GM19239 (cell line): ENCODE measurements at places on chromosomes 13 and 19.

DNA sequence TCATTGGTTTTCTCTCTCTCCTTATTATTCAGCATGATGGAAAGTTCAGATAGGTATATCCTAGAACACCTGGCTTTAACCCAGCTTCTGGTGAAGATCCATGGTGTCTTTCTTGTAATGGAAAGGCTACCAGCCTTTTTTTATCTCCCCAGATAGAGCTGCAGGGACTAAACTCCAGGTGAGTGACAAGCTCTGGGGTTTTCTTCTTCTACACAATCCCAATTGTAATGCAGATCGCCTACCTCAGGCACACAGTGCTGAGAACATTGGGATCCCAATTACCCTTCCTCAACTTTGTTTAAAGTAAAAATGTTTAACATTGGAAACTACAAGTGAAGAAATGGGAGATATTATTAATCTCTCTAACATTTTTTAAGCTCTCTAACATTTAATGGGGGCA is 1851.7 kb downstream of the PCDH9 start:
- no peak for DNase-seq

DNA sequence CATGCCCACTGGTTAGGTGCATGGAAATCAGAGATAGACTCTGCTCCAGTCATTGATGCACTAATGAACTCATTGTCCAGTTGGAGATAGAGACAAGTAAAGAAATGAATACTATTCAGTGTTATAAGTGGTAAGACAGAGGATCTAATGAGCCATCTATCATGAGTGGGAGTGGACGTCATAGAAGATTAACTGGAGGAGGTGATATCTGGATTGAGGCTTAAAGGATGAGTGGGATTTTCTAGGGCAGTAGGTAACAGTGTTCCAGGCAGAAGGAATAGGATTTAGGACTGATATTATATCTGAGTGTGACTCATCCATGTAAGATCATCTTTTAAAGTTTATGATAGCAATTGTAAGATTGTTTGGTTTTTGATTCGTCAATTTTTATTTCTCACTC is 152.2 kb upstream of the CSNK1A1L start:
- no peak for DNase-seq

GRCh38 chr19:38268539-38268938 is 4.2 kb downstream of the SPINT2 start:
- no peak for DNase-seq

GRCh38 chr19:15096223-15096622 is 11.0 kb upstream of the SYDE1 start:
- no peak for DNase-seq

GRCh38 chr13:45851171-45851921 is at the start of gene SIAH3:
Gene SIAH3 (minus strand): TSS chr13:45851753. CDS start chr13:45851629, 124 bp downstream.
- no peak for DNase-seq

GRCh38 chr13:30850204-30850866 is 55.7 kb upstream of the MEDAG start:
- DNase-seq = no peak

DNA sequence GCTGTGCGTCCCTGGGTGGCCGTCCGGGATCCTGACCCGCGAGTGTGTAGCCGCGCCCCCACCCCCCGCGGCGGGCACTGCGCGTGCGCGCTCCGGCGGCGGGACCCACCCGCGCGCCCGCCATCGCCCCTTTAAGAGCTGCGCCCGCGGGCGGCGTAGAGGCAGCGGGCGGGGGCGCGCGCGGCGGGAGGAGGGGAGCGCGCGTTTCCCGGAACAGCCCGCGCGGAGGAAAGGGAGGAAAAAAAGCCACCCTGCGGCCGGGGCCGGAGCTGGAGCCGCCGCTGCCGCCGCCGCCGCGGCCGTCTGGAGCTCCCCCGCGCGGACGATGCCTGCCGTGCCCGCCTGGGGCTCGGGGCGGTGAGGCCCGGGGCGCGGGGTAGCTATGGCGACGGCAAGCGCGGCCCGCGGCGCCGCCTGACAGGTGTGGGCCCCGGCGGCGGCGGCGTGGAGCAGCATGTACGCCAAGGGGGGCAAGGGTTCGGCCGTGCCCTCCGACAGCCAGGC is at the start of gene SSBP4:
TSS of gene SSBP4 (plus strand) at position 204 of the 504 bp plus-strand sequence. CDS start at position 455, 251 bp downstream.
- DNase-seq = no peak

DNA sequence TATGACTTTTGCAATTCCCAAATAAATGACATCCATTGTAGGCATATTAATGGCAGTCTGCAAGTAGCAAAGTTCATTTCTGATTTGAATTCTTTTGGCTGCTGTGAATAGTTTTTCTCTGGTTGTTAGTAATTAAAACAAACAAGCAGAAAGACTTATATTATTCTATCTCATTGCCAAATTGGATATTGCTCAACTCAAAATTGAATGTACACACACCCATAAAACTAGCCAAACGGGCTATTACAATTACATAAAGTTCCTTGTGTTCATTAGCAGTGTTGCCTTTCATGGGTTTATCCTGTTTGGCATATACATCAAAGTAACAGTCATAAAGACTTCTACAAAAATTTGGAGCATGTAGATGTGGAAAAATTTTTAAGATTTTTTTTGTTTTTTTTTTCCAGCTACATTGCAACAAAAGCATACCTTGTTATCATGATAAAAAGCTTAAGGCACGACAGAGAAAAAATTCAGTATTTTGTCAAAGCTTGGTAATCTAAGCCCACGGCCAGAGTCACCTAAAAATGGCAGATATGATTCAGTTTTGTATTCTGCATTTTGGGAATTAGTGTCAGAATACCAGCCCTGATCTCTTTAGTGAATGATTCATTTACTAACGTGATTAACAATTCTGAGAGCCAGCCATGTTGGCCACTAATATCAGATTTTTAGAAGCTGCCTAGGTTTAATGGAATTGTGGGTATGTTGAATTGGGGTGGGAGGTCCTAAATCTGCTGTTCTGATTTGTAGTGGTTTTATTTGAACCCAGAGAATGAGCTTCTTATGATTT is 108.4 kb downstream of the KLF5 start:
- DNase-seq = no peak

GRCh38 chr19:35034005-35034502 is 3.8 kb downstream of the SCN1B start:
- DNase-seq = no peak

DNA sequence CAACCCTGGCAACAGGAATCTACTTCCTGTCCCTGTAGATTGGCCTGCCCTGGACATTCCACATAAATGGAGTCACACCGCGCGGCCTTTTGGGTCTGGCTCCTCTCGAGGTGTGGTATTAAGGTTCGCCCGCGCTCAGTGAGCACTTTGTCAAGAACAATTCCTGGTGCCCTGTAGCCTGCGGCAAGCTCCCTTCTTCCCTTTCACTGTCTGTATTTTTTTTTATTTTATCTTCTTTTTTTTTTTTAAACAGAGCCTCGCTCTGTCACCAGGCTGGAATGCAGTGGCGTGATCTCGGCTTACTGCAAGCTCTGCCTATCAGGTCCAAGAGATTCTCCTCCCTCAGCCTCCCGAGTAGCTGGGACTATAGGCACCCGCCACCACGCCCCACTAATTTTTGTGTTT is 28.3 kb downstream of the PEX11G start:
- DNase-seq = no peak

GRCh38 chr13:56687131-56687530 is 453.6 kb upstream of the PRR20A start:
- no peak for DNase-seq

DNA sequence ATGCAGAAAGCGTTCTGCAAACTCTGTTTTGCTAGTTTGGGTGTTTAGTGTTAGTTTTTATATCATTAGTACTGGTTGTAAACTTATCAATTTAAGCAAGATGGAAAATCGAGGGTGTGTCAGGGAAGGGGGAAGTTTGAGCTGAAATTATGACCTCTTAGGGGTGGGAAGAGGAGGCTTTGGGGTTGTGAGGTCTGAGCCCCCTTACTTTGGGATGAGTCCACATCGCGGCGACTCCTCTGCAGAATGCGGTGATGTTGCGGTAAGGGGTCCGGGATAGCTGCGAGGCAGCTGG is 743 bp upstream of the NDUFS7 start:
- DNase-seq = no peak

- no peak for DNase-seq
Measured at GRCh38 chr13:64770743-64771142, 2459.4 kb downstream of the PCDH9 start.

GRCh38 chr13:52359534-52359933 is 46.4 kb downstream of the THSD1 start:
- no peak for DNase-seq

GRCh38 chr13:30165796-30166195 is 141.6 kb downstream of the KATNAL1 start:
- DNase-seq = no peak

DNA sequence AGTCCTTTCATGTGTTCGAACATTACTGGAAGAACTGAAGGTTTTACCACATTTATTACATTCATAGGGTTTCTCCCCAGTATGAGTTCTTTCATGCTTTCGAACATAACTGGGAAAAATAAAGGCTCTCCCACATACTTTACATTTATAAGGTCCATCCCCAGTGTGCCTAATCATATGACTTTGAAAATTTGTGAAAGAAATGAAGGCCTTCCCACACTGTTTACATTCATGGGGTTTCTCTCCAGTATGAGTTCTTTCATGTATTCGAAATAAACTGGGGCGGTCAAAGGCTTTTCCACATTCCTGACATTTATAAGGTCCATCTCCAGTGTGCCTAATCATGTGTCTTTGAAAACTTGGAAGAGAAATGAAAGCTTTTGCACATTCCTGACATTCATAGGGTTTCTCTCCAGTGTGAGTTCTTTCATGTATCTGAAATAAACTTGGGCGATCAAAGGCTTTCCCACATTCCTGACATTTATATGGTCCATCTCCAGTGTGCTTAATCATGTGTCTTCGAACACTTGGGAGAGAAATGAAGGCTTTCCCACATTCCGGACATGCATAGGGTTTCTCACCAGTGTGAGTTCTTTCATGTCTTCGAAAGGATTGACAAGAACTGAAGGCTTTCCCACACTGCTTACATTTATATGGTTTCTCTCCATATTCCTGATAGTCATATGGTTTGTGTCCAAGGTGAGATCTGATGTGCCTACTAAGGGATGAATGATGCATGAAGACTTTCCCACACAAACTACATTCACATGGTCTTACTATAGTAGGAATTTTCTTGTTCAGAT is 24.0 kb downstream of the ZNF564 start:
- DNase-seq = no peak

GRCh38 chr19:15612342-15612741 is 2.7 kb upstream of the CYP4F8 start:
- no peak for DNase-seq

DNA sequence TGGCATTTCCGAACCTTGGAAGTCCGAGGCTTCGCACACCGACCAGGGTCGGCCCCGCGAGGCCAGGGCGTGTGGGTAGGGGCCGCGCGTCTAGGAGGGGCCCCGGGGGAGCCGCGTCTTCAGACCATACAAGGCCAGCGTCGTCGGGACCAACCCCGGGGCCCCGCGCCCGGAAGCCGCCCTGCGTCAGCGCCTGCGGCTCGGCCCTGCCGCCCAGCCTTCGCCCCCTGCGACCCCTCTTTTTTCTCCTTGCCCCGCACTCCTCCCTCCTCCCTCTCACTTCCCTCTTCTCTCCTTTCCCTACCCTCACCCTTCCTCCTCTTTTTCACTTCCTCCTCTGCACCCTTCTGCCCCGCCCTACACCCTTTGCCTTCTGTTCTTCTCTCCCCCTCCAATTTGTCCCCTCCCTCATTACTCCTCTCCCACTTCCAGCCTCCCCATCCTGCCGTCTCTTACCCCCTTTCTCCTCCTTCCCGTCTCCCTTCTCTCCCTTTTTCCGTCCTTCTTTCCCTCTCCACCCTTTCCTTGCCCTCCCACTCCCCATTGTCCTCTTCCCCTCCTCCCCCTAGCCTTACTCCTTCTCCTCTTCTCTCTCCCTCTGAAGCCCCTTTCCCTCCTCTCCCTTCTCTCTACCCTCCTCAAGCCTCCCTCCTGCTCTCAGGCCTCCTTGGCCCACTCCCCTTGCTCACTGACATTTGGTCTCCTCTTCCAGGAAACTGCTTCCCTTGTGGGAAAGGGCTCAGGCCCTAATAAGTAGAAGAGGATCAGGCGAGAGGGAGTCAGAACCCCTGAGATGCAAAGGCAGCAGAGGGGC is 2.2 kb upstream of the PLEKHG2 start:
- DNase-seq = no peak

GRCh38 chr13:80000684-80001509 is 340.0 kb downstream of the SPRY2 start:
- DNase-seq = no peak

DNA sequence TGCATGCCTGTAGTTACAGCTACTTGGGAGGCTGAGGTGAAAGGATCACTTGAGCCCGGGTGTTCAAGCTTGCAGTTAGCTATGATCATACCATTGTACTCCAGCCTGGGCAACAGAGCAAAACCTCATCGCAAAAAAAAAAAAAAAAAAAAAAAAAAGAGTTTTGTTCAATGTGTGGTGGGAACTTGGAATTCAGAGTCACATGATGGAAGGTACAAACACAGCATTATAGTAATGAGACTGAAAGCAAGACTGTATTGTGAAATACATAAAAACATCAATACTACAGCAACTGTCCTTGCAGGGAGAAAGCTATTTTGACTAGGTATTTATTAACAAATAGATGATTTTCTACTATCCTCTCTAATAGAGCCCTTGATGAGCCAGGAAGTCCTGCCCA is 393.2 kb downstream of the DLEU7 start:
- no peak for DNase-seq

- DNase-seq = no peak
Measured at GRCh38 chr13:42125046-42125445, 76.6 kb downstream of the DGKH start.

DNA sequence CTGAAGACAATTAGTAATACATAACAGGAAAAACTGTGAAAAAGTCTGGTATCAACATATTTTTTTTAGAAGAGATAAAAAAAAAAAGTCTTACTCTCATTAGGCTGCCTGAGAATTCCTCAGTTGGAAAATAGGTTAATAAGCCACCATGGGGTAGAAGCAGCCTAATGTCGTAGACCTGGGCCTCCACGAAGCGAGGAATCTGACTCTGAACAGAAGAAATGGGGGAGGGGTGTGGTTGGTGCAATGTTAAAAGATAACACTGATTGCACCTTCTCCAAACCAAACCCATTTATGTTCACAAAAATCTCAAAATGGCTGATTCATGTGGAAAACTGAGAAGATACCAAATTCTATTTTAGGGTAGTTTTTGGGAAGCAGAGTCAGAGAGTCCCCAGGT is 62.4 kb downstream of the MPHOSPH8 start:
- DNase-seq = no peak

GRCh38 chr13:51925865-51926527 is 64.2 kb downstream of the CCDC70 start:
- DNase-seq = no peak

- DNase-seq = no peak
Measured at GRCh38 chr13:94400874-94401273, 78.6 kb downstream of the DCT start.

DNA sequence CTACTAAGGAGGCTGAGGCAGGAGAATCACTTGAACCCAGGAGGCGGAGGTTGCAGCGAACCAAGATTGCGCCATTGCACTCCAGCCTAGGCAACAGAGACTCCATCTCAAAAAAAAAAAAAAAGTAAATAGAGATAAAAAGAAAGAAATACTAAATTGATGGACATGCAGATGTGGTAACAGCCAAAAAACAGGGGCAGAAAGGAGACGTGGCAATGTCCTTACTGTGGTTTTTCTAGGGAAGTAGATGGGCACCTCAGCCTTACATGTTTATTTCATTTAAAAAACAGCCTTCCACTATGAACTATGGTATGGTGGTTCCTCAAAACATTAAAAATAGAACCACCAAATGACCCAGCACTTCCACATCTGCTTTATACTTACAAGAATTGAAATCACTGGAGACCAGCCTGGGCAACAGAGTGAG is 6.5 kb upstream of the EIF3G start:
- no peak for DNase-seq
